Daoy (cell line): ENCODE measurements at places on chromosomes 3 and 15. TPM values are rescaled to one million over a fixed set of nuclear protein-coding genes. Genes with fewer than 3 reads are reported as not detected.

DNA sequence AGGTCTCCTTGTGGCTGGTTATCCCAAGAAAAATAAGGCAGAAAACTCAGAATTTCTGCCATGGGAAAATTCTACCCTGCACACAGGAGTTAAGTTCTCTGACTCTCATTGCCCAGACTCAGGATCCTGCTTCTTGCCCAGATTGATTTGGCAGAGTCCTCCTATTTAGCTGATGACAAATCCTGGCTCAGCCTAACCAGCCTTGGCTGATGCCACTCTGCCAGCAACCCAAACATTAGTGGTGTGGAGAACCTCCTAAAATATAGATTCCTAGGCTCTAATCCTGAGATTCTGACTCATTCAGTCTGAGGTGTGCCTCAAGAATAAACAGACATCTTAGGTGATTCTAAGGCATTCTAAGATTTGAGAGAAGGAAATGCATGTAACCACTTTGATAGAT, 60.5 kb upstream of the ACTC1 start:
- DNase-seq, result peak; percentile 12

DNA sequence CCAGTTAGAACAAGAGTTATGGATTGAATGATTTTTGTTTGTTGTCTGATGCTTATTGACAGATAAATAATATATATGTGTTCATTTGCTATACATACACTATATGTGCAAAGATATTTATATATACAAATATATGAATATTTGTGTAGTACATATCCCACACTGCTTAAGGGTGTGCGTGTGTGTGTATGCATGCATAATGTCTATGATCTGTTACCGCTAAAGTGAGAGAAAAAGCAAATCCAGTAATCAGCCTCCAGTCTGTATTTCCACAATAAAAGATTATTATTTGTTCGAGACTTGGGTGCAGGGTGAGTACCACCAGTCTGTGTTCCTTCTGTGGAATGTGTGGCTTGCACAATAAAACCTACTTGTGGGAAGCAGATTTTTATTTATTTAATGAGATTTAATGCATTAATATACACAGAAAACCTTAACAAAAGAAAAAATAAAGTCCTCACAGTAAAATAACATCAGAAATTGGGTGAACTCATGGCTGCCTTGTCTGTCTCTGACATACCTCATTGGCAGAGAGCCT, 366.0 kb upstream of the TBL1XR1 start:
- DNase-seq, result no peak

GRCh38 chr3:123783811-123784210, 100.3 kb downstream of the MYLK start:
- no peak for DNase-seq

GRCh38 chr15:77017761-77018720, 23.1 kb downstream of the PSTPIP1 start:
- DNase-seq, result no peak

DNA sequence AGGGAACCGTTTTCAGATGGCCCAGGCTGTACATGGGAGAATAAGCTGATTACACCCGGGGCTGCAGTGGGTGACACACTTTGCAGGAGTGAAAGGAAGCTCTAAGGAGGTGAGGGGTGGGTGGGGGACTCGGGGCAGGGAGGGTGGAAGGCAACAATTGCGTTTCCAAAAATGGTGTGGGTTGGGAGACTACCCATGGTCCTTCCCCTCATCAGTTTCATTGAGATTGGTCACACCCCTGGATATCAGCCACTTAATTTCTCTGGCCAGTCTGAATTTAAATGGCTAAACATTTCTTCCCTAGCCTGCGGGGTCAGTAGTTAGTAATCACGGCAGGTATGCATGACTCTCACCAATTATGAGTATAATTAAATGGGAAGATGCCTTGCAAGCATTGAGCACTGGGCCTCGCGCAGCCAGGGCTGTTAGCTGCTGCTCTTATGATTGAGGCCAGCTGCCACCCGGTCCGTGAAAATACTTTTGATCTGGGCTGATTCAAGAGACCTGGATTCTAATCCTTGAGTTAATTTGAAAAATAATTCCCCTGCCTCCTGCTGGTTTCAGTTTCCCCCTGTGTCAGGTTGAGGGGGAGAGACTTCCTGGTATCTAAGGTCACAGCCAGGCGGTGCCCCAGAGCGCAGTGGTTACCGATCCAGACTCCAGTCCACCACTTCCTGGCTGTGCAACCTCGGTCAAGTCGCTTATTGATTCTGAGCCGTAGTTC, 23.3 kb downstream of the SLC6A6 start:
- no peak for DNase-seq

GRCh38 chr3:198079771-198080520, 119.9 kb downstream of the LMLN start:
- peak; percentile 40 for DNase-seq

The ECE2 gene
- not detected in 2 replicates for total RNA-seq

DNA sequence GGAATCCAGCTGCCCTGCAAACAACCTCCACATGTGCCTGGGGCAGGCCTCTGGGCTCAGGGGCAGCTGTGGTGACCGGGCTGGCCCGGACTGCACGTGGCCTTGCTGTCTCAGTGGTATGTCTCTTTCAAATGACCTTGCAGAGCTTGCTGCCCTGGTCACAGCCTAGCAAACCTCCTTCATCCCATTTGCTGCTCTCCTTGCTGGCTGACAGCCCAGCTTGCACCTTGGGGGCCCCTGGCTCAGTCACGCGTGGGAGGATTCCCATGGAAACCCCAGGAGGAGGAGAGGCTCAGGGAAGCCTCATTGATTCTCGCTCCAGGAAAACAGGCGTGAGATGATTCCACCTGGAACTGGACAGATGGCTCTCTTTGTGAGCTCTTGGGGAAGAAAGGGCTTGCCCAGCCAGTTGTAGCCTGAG, 5.6 kb downstream of the SPSB4 start:
- no peak for DNase-seq

- DNase-seq, result no peak
Observed at GRCh38 chr15:78390242-78390641, 47.8 kb upstream of the IREB2 start.

GRCh38 chr3:7332696-7333095, 471.8 kb downstream of the GRM7 start:
- DNase-seq, result no peak

DNA sequence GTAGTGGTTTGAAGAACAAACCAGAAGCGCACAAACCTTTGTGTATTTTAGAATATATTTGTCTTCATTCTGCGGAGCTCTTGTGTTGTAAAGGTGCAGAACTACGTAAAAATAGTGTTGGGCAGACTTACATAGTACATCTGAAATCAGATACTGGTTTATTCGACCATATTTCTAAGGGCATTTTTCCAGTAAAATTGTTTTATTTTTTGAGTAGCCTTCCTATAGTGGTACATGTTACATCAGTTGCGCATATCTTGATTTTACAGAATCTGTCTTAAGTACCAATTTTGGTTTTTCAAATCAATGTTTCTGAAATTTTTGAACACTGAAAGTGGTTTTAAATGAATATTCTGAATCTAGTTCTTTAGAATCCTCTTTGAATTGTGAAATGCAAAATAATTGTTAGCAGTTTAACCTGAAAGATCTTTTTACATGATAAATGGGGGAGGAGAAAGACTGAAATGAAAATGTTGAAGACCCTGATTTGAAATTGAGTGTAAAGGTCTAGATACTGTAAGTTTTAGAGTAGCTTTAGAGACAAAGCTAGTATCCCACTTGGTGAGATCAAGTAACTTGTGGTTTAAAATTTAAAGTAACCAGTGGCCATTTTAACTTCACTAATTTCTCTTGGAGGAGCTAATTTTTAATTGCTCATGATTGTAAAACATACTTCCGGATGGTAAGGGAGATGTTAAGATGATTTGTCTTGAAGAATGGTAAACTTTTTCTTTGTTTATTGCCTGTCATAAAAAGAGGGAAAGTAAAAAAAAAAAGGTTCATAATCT, 15.5 kb upstream of the CHD2 start:
- no peak for DNase-seq

The DOCK3 gene
- total RNA-seq, result 0.36 and 0.51 TPM in 2 replicates

DNA sequence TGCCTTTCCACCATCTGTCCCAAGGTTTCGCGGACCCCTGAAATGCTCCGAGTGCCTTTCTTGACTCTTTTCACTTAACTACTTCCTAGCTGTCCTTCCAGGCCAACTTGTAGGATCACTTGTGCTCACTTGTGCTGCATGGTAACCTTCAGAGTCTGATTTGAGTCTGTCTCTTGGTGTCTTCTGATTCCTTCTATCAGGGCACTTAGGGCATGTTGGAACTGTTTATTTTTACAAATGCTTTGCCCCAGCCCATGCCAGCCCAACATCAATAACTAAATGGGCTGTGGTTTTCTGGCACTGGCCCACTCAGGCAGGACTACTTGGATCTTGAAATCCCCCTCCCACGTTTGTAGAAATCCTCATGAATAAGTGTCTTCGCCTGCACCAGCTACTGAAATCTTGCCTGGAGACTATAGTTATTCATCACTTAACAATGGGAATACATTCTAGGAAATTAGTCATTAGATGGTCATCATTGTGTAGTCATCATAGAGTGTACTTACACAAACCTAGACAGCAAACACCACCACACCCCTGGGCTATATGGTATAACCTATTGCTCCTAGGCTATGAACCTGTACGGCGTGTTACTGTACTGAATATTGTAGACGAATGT, 123.1 kb upstream of the STRIT1 start:
- no peak for DNase-seq

The WDR72 gene
- total RNA-seq, result 0.12 and 0.17 TPM in 2 replicates

The EIF1B gene
- 15.1 and 18.1 TPM in 2 replicates for total RNA-seq

The HHLA2 gene
- total RNA-seq, result not detected in 2 replicates
